ENCODE measurements at places on chromosomes 5 and 9.

GRCh38 chr5:72314571-72315172, 5.4 kb downstream of the MRPS27 start:
- no peak for DNase-seq

DNA sequence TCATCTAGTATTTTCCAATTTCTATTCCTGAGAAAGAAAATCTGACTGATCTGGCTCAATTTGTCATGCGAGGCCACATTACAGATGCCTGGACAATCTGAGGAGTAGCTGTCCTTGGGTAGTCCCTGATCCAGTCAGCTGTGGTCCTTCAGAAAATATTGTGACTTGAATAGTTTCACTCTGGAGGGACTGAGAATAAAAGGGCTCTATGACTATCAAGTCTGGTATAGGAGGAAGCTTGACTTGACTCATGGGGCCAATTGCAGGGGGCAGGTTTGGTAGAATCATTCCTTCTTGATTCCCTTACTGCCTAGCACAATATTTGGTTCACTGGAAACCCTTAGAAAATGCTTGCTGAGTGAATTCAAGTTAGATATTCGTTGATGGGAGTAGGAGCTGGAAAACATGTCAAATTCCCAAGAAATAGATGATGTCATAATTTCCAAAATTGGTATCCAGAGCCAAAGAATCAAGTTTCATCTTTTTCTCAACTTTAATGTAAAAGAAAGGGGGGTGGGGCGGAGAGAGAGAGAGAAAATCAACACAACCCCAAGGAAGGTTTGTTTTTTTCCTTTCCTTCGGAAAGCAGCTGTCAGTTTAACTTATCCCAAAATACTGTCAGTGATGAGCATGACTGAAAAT, 32.4 kb upstream of the STX17 start:
- no peak for DNase-seq

DNA sequence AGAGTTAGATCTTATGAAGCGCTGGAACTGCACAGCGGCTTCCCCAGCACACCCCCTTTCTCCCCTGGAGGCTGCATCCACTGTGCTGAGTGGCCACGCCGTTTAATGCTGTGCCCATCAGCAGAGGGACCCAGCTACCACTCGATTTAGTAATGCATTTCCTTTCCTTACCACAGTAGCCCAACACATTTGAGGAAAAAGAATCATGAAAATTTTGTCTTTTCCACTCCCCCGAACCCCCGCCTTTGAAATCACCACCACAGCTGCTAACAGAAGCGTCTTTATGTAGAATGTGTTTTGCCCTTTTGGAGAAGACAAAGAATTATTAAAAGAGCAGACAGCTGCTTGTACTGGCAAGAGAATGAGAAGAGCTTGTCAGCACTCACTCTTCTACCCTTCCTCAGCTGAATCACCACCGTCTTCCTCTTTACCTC, 73.2 kb downstream of the ACER2 start:
- DNase-seq = no peak

GRCh38 chr5:34657988-34658387, 1.9 kb downstream of the RAI14 start:
- no peak for DNase-seq

GRCh38 chr9:4620881-4621555, 41.1 kb upstream of the PLPP6 start:
- DNase-seq = no peak

DNA sequence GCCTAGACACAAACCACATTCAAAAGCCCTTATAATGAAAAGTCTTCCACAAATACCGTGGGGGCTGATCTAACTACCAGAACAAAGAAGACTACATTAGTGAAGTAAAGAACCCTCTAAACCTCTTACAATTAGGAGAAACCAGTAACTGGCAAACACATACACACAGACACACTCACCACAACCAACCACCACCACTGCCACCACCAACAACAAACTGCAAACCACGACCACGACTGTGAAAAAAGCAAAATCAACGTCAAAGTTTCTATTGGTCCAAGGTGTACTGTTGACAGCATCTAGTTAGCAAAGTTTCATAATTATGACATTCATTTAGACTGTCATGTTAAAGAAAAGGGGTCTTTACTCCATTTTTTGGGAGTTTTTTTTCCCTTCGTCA, 2.7 kb downstream of the CDO1 start:
- no peak for DNase-seq

DNA sequence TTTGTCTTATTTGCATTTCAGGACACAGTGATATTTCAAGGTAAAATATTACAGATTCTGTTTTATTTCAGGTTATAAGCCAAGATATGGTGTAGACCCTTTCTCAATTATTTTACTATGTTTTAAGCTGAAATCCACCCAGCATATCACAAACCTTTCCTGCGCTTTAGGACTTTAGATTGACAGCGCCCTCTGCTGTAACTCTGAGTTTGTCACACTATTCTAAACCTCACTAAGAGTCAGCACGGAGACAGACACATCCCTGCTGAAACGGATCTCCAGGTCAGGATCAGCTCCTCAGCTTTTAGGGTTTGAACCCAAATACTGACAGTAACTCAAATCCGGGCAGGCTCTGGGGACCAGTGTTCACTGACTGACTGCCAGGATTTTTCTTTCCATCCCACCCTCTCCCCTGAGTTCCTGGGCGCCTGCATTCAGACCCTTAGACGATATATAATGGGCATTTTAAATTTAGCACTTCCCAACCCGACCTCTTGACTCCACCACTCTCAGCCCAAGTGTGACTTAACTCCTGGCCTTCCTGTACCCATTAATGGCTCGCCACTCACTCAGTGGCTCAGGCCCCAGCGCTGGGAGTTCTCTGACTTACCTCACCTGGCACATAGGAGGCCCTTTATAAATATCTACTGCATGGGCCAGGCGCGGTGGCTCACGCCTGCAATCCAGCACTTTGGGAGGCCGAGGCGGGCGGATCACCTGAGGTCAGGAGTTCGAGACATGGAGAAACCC, 33.5 kb downstream of the TLX3 start:
- no peak for DNase-seq

DNA sequence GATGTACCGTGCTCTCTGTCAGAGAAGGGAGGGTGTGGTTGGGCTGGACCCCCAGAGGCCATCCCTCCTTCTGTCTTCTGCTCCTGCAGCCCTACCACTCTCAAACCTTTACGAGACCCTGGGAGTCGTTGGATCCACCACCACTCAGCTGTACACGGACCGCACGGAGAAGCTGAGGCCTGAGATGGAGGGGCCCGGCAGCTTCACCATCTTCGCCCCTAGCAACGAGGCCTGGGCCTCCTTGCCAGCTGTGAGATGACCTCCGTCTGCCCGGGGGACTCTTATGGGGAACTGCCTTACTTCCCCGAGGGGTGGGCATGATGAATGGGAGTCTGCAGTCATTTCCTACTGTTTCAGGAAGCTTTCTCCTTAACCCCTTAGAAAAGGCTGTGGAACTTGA, 17.5 kb downstream of the TGFBI start:
- no peak for DNase-seq

GRCh38 chr9:121671612-121672155, 20.2 kb downstream of the DAB2IP start:
- no peak for DNase-seq

DNA sequence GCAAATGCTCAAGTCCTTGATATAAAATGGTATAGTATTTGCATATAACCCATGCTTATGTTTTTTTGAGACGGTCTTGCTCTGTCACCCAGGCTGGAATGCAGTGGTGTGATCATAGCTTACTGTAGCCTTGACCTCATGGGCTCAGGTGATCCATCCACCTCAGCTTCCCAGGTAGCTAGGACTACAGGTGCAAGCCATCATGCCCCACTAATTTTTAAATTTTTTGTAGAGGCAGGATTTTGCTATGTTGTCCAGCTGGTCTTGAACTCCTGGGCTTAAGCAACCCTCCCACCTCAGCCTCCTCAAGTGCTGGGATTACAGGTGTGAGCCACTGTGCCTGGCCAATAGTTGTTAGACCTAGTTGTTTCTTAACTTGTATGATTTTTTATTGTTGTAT, 17.3 kb downstream of the SLC36A3 start:
- DNase-seq = no peak

GRCh38 chr9:35203528-35203927, 41.7 kb downstream of the UNC13B start:
- no peak for DNase-seq

DNA sequence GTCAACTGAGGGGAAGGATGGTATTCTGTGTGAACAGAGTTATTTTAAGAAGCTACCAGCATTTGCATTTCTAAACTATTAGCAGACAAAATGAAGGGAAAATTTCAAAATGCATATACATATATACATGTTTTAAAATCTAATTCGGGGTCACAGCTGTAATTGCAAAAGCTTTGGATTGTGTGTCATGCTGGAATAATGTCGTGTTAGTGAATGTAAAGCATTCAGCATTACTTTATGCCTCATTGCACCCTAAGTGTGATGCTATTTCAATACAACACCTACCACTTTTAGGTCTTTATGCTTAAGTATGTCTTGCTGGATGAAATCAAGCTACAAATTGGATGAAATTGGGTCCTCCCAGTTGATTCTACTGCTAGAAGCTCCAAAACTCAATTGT, 687.6 kb upstream of the MEF2C start:
- DNase-seq = no peak

DNA sequence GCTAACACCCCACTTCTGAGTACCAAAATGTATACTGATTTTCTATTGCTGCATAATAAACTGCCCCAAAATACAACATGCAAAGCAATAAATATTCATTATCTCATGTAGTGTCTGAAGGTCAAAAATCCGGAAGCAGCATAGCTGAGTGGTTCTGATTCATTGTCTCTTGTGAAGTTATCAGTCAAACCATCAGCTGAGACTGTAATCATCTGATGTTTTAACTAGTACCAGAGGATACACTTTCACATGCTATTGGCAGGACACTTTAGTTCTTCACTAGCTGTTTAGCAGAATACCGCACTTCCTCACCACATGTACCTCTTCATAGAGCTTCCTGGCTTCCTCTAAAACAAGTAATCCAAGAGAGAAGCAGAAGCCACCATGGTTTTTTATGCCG, 12.7 kb upstream of the TMEM161B start:
- DNase-seq = no peak

DNA sequence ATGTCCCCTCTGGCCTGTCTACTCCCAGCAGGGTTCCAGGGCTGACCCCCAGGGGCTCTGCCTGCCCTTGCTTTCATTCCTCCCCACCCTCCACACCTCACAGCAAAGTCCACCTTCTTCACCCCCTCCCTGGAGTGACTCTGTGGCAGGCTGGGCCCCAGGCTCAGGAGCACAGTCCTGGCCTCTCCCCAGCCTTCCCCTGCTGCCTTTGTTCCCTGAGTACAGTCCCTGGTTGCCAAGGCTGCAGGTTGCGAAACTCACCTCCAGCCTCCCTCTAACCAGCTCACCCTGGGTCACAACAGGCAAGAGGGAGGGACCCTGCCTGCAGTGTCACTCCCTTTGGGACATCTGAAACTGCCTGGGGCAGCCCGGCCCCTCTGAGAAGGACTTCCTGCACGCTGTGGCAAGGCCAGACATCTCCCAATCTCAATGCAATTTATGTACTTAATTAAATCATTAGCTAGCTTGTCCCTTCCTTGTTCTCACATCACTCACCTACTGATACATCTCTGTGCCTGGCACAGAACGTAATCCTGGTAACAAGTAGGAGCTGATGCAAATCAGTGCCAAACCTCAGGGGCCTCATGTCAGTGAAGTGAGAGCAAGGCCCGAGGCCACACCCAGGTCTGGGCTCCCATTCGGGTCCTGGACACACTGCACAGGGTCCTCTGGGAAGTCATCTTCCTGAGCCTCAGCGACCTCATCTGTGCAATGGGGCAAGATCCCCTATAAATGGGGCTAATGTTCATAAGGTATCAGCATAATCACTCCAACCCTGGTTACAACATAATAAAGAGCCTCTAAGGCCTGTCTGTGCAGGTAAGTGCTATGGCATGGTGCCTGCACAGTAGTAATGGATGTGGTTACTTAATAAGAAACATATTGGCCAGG, 27.3 kb upstream of the TRIM14 start:
- DNase-seq = peak; percentile 10

- no peak for DNase-seq
Measured at GRCh38 chr5:38595132-38595745, 38.8 kb upstream of the LIFR start.

GRCh38 chr9:115209601-115210306, 91.8 kb upstream of the TNC start:
- DNase-seq = no peak

GRCh38 chr5:130126746-130127145, 222.5 kb downstream of the CHSY3 start:
- DNase-seq = no peak

- no peak for DNase-seq
Measured at GRCh38 chr5:7941692-7942091, 72.7 kb downstream of the MTRR start.

- no peak for DNase-seq
Measured at GRCh38 chr9:35827486-35827885, 1.0 kb downstream of the FAM221B start.

- no peak for DNase-seq
Measured at GRCh38 chr5:109196087-109196822, 213.5 kb downstream of the PJA2 start.

DNA sequence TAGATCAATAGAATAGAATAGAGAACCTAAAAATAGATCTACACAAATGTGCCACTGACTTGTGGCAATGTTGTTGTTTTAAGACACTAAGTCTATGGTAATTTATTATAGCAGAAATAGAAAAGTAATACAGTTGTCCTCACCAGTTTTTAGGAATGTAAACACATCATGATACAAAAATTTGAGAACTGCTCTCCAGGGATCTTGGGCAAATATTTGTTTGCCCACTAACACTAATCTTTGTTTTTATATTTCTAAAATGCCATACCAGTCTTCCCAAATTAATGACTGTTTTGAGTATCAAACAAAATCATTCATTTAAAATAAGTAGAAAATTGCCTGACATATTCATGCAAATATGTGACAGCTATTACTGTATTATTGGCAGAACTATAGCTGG, 297.6 kb downstream of the BRINP1 start:
- no peak for DNase-seq

GRCh38 chr5:53928641-53929040, 368.2 kb downstream of the NDUFS4 start:
- no peak for DNase-seq

DNA sequence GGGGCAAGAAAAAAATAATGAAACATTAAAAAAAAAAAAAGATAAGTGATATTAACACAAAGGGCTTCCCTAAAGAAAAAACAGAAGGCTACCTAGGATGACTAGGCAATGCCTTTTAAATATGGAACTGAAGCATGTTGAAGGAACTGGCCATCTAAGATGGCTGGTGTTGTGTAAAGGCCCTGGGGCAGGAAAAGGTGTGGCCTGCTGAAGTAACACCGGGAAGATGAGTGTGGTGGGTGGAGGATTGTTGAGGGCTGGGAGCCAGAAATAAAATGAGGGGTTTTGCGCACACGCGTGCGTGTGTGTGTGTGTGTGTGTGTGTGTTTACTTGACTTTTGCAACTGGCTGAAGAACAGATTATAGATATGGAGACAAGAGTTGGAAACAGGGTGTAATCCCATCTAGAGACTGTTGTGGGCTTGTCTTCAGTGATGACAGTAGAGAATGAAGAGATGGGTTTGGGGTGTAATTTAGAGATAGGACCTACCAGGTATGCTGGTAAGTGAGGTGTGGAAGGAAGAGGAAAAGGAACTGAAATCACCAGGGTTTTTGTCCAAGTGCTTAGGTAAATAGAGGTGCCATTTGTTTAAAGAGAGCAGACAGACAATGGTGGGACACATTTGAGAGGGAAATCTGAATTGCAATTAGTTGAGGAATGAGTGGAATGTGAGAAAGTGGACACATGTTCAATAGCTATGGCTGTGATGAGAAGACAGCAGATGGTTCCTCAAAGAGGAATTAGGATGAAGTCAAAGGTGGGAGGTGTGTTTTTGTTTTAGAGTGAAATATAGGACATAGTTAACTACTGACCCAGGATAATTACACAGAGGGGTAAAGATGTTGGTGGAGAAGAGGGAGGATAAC, 33.9 kb downstream of the RAD23B start:
- no peak for DNase-seq

Data from NK-92 treated with Interleukin-12 subunit alpha and Interleukin-12 subunit beta, amount 100 ng/mL, for 24 hours (cell line).